Lower leg skin (tissue), 4 donors: ENCODE measurements at places on chromosomes 3 and 15. TPM values are rescaled to one million over a fixed set of nuclear protein-coding genes. Genes with fewer than 3 reads are reported as not detected.

GRCh38 chr3:101255441-101255840 lies 64.9 kb downstream of the IMPG2 start:
- DNase-seq, result no peak

DNA sequence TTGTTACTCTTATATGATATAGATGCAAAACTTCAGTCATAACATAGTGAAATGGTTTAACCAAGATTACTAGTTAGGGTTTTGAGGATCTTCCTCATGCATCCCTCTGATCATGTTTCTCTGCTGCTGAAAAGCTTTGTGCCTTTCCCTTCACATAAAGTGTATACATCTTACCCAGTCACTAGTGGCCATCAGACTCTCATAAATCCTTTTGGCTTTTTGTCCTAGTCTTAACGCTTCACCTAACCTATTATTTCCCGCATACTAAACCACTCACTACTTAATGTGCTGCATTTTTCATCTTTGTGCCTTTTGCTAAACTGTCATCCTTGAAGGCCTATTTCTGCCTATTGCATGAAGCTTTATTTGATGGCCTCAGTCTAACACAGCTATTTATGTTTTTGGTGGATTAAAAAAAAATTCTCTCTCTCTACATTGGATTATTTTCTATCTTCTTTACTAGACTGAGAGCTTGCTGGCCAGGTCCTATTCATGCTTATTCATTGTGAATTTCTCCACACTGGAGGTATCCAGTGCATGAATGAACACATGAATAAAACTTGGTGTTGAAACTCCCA lies 717.6 kb upstream of the GOLIM4 start:
- DNase-seq, result no peak

- no peak for DNase-seq
Measured at GRCh38 chr15:85600001-85600400, 194.7 kb downstream of the KLHL25 start.

GRCh38 chr15:48631176-48631770 lies 14.2 kb downstream of the FBN1 start:
- no peak for DNase-seq

GRCh38 chr15:82040390-82040789 lies 5.4 kb downstream of the MEX3B start:
- no peak for DNase-seq

DNA sequence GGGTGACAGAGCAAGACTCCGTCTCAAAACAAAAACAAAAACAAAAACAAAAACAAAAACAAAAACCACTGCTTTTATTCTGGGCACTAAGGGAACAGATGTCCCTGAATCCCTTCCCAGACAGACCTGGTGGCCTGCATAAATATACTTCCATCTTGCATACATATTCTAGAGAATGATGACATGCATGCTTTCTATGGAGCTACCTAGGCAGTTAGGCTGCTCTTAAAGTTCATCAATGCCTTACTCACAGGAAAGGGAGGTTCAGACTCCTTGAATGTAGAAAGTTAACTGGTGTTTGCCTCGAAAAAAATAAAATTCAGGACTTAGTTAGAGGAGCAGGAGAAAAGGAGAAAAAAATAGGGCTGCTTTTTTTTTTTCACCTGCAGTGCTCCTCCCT lies 72.6 kb downstream of the C3orf38 start:
- no peak for DNase-seq

DNA sequence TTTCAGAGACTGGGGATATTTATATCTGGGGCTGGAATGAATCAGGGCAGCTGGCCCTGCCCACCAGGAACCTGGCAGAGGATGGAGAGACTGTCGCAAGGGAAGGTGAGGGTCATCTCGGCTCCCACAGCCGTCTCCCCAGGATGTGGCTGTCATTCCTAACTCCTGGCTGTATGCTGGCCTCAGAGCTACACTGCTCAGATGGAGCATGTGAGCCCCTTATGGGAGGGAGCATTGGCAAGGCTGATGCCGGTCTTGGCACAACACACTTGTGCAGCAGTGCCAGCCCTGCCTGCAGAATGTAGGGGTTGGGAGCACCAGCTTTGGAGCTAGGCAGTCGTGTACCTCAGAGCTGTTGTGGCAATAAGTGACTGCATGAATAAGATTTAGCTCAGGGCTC lies 5.2 kb downstream of the RCCD1 start:
- DNase-seq, result no peak

The PTX3 gene
- 1.5 TPM for total RNA-seq
